ENCODE measurements at places on chromosomes 7 and 10.

DNA sequence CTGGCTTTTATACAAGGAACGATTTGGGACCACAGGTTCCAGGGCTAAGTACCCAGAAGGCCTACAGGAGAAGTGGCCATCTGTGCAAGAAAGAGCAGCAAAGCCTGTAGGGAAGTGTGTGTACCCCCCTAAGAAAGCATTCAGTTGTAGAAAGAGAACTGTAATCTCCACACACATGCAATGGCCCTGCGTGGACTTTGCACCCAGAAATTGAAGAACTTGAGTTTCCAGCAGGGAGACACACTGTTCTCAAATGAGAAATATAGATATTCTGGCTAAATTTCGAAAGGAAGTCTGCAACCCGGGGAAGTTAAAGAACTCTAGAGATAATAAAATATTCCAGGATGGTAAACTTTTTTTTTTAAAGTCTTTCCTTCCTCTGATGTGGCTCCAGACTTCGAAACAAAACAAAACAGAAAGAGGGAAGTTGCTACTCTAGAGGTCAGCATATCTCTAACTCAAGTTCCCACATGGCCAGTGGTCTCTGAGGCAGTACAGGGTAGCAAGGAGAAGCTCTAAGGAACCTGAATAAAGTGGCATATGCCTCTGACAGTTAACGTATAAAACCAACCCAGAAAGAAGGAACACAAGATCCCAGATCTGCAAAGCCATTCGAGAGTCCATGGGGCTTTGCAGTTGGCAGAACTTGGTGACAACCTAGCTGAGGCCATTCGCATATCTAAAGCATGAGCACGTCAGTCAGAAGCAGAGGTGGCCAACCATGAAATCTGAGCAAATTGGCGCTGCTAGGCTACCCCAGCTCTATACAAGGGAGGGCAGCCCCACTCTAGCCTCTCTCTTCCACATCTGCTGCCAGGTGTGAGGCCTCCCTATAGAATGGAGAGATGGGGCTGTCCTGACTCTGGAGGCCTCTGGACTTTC, 56.6 kb downstream of the ELMO1 start:
- no peak for DNase-seq

- no peak for DNase-seq
Measured at GRCh38 chr10:95756809-95757684, 1.1 kb downstream of the ENTPD1 start.

GRCh38 chr10:111004016-111004415, 72.8 kb upstream of the ADRA2A start:
- no peak for DNase-seq

GRCh38 chr7:22771194-22771871, 44.3 kb downstream of the IL6 start:
- DNase-seq: no peak

GRCh38 chr7:74586258-74587175, 71.0 kb upstream of the GTF2I start:
- no peak for DNase-seq

- no peak for DNase-seq
Measured at GRCh38 chr10:30172091-30172490, 112.7 kb upstream of the JCAD start.

DNA sequence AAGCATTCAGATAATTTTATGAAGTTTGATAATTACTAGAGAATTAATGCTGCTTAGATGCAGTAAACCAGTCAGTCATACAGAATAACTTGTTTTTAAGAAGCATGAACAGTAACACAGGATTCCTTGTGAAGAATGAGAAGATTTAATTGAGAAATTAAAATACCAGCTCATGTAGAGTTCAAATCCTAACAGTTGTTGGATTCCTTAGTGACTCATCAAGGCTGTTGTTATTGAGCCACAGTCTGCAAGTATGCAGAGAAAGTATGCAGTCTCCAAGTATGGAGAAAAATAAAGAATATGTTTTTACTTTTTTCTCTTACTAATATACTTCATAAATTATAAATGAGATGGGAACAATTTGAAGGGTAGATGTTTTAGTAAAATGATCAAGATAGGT, 30.2 kb upstream of the CYP26C1 start:
- DNase-seq: no peak

GRCh38 chr7:44981035-44981706, 2.4 kb upstream of the MYO1G start:
- DNase-seq: no peak

DNA sequence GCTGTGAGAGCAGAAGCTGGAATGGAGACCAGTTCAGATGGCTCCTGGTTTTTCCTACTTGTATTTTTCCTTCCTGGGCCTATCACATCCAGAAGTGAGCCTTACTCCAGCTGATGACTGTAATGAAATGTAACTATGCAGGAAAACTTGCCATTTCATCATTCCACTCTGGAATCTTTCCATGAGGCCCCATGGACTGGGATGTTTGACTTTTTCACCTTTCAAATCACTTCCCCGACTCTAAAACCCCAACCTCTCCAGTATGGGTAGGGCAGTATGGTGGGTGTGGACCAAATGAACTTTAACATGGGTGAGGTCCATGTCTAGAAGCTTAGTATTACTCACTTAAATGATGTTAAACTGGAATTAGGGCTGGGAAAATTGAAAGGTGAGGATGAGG, 40.3 kb upstream of the DLD start:
- no peak for DNase-seq

DNA sequence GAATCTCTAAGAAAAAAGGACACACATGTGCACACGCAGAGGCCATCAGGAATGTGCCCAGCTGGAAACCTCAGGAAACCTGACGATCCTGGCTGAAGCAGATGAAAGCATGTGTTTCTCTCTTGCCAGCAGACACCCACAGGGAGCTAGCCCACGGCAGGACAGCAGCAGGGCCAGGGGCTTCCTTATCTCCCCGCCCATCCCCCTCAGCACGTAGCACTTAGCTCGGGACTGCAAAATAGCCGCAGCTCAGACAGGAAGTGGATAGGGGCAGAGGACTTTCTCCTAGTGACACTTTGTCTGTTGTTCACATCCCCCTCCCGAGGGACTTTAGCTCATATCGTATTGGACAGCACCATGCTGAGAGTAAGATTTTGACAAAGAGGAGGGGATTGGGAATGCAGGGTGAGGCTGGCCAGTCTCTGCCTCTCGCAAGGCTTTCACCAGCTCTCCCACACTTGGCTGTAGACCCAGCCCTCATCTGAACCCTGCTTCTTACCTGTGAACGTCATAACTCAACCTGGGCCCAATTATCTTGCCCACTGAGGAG, 63.8 kb downstream of the MKI67 start:
- DNase-seq: no peak

DNA sequence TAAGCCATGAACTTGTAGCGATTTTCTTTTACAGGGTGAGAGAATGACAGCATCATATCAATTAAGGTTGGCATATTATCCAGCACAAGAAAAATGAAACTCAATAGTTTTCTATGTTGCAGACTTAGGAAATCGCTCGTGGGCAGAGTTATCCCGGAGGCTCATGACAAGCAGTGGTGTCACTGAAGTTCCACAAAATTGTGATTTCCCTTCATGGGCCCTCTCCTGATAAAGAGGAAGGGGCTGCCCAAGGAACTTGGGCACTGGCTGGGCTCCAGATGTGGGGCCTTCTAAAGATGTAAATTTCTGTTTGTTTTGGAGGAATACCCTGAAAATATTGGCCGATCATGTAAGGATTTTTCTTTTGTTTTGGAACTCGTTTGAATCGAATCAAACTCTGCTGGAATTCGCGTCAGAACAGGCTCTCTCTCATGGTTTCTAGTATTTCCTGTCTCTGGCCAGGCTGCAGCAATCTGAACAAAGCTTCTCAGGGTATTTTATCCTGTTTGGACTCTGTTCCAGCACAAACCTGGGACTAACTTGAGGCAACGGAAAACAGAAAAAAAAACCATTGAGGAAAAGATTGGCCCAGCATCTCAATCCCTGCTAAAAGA, 340.6 kb upstream of the NRP1 start:
- no peak for DNase-seq

- no peak for DNase-seq
Measured at GRCh38 chr10:108303149-108303548, 1138.6 kb upstream of the SORCS1 start.

- DNase-seq: no peak
Measured at GRCh38 chr10:102311025-102311420, 65.7 kb downstream of the GBF1 start.

DNA sequence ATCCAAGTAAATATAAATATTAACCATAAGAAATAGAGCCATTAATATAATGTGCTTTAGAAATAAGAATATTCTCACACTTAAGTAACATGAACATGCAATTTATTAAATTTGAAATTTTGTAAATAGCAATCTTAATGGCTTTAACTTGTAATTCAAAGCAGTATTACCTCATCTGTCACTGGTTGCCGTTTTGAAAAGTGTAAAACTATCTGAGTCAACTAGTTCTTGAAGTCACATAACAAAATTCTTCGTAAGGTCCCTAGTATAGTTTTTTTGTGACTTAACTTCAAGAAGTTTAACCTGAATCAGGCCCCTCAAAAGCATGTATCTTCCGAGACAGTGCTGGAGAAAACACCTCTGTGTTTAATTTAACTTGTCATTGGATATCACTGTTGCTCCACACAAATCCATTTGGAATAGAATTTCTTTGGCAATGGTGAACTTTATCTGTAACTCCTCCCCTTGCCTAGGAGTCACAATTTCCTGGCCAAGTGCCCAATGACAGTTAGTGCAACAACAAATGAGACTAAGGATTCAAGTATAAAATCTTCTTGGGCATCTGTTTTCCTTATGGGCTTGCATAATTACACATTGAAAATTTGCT, 47.1 kb downstream of the NT5C2 start:
- no peak for DNase-seq

DNA sequence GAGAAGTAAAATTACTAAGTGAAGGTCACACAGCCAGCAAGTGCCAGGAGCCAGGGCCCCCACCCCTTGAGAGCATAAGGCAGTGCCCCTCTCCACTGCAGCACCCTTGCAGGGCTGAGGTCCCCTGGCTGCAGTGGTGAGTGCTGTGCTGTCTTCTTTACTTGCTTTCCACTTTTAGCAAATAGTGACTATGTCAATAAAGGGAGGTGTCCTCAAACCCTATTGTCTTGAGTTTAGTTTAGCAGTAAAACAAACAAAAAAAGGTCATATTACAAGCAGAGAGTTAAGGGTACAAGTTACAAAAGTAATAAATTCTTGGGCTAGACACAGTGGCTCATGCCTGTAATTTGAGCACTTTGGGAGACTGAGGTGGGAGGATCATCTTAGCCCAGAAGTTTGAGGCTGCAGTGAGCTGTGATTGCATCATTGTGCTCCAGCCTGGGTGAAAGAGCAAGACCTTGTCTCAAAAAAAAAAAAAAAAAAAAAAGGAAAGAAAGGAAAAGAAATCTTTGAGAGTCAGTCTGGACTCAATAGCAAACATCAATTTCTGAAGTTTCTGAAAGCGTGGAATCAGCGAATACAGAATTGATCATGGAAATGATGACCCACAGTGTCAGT, 39.0 kb upstream of the KIF5B start:
- no peak for DNase-seq

DNA sequence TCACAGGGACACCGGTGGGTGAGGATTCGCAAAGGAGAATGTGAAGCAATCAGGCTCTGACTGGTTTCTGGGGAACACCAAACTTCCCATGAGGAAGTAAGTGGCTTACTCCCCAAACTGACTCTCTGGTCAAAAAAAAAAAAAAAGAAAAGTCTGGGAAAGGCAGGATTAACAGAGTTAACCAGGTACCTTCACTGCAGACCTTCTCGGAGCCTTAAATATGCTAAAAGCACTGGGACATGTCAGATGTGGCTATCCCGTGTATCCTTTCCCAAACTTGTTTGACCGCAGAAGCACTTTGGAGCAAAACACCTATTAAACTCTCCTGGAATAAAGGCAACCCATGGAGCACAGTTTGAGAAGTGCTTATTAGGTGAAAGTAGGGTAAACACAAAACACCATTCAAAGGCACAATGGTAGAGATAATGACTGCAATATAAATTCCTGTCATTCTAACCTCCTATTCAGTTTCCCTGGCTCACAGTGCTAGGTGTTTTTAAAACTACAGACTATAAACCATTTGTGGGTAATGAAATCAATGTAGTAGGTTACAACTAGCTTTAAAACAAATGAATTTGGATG, 44.1 kb upstream of the MXI1 start:
- no peak for DNase-seq

DNA sequence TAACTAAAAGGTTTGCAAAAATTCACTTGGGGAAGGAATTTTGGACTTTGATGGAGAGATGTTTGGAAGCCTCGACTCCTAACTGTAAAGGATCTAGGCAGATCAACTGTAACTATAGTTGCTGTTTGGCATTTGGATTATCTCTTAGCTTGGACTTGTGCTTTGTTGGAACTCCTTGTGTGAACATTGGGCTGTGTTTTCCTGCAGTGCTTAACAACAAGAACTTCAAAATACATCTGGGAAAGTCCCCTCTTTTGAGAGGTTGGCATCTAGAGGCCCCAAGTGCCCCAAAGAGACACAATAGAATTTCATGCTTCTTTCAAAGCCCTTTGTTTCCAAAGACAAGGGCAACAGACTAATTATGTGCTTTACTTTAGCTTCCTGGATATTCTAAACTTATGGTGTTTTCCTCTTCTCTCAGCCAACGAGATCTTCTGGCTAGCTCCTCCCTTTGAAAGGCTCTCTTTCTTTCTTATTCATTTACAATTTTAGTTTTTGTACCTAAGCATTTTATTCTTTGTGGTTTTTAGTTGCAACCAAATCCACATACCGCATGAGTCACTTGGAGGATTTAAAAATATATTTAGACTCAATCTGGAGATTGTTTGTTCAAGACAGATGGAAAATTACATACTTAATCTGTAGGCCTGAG, 11.6 kb downstream of the ABCA13 start:
- DNase-seq: no peak

GRCh38 chr10:5665373-5666007, 905 bp downstream of the ASB13 start:
- no peak for DNase-seq

Data from stimulated activated CD8-positive, alpha-beta memory T cell treated with anti-CD3 and anti-CD28 coated beads, Interleukin-4, amount 100 ng/mL, for 24 hours (primary cell).